ENCODE measurements at places on chromosomes 12 and 14. TPM values are rescaled to one million over a fixed set of nuclear protein-coding genes. Genes with fewer than 3 reads are reported as not detected.

Gene CARMIL3
- total RNA-seq = not detected

GRCh38 chr12:114402084-114402717, 3.7 kb downstream of the TBX5 start:
- no peak for DNase-seq

Gene CTSG
- not detected for total RNA-seq

GRCh38 chr14:104708606-104709268, 15.3 kb upstream of the ADSS1 start:
- DNase-seq = peak; percentile 49

GRCh38 chr12:62446754-62447452, 19.7 kb upstream of the MON2 start:
- no peak for DNase-seq

DNA sequence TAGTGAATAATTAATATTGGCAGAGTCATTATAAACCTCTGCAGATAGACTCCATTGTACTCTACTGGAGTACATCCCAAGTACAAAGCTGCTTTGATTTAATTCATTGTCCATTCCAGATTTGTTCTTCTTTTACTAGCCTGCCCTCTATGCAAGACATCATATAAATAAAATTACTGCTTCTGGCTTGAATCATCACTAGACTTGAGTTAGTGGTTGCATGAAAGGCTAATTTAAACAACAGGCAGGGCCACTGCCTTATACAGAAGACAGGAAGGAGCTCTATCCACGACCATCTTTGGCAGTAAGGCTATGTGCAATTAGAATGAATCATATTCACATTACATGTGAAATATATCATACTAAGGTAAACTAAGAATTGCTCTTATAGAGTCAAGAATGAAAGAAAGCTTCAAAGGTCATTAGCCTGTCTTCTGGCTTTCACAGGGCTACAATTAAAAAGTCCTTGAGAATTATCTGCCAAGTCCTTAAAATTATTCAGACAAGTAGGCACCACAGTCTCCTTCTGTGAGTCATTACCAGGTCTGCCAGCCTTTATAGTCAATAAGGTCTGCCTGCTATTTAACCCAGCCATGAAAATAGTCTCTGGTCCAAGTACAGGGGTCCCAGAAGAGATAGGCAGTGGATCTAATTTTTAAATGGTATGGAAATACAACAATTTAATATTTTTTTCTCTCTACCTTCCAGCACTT, 631.8 kb downstream of the TMTC2 start:
- DNase-seq = peak; percentile 62

Data from MG63 (cell line).